ENCODE measurements at places on chromosomes 2 and 18.

DNA sequence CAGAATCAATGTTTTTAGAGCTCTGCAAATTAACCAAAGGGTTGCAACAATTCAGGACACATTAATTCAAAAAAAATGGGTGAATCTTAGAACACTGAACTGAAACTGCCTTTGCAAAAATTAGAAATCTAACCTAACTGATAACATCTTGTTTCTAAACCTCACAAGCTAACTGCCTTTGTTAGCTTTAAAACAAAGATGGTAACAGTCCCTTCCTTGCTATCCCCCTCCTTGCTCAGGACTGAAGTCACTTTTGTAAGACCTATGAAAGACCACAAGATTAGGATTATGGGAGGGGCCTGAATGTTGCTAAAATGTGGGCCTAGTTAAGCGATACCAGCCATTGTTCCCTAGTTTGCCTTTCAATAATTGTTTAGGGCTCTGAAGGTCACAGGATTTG lies 44.9 kb upstream of the LONRF2 start:
- DNase-seq: no peak

GRCh38 chr2:55891671-55892094 lies 31.9 kb downstream of the EFEMP1 start:
- no peak for DNase-seq

- DNase-seq: no peak
Observed at GRCh38 chr2:108853421-108853820, 66.8 kb downstream of the CCDC138 start.

DNA sequence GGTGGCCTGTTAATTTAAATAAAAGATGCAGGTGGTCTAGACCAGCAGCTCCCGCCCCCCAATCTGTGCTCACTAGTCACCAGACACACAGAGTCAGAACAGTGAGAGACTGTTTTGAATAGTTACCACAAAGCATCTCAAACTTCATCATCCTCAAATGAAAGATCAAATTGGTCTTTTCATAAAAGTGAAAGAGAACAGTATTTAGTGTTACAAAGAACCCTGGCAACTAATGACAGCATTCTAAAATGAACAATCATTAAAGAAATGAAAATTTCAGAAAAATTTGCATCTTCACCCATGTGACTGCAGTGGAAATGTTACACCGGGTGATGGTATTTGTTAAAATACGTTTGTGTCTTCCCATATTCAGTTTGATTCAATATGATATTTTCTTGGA lies 65.5 kb upstream of the PMAIP1 start:
- DNase-seq: no peak

DNA sequence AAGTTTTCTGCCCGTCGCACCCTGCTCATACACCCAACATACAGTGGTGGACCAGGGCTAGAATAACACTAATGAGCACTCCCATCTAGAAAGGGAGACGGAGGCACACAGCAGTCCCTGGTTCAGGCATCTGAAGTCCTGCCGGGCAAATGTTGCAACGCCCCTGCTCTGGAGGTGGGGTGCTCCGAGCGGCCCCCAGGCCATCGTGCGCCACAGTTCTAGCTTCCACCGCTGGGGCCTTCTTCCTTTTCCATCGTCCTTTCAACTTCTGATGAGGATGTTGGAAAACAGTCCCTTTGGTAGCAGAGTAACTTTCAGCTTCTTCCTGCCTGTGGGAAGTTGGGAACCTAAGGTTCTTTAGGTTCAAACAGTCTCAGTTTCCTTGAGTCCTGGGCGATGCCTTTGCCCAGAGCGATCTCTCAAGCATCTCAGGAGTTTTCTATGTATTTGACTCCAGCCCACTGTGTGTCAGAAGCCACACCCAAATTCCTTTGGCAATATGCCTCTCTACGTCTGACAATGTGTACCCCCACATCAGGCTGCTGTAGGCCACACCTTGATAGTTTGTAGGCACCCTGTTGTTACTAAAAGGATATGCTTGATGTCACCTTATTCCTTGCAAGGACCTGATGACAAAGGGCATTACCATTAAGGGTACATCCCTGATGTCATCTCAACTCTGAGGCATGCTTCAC lies 258.8 kb downstream of the GLI2 start:
- DNase-seq: no peak
